ENCODE measurements at places on chromosomes 5 and 9.

DNA sequence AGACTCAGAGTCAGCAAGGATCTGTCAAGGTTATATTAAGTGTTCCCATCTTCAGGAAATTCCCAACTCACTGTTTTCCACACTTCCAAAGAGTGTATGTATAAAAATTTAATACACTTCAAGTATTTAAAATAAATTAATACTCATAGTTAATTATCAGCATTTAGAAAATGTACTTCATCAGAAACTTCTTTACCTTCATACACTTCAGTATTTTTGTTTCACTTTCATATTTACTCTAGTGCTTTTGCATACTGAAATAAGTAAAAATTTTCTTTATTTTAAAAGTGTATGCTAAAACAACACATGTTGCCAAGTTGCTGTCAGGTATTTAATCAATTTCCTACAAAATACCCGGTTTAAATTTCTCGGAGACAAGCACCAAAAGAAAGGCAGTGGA lies 16.5 kb downstream of the RICTOR start:
- DNase-seq = no peak

DNA sequence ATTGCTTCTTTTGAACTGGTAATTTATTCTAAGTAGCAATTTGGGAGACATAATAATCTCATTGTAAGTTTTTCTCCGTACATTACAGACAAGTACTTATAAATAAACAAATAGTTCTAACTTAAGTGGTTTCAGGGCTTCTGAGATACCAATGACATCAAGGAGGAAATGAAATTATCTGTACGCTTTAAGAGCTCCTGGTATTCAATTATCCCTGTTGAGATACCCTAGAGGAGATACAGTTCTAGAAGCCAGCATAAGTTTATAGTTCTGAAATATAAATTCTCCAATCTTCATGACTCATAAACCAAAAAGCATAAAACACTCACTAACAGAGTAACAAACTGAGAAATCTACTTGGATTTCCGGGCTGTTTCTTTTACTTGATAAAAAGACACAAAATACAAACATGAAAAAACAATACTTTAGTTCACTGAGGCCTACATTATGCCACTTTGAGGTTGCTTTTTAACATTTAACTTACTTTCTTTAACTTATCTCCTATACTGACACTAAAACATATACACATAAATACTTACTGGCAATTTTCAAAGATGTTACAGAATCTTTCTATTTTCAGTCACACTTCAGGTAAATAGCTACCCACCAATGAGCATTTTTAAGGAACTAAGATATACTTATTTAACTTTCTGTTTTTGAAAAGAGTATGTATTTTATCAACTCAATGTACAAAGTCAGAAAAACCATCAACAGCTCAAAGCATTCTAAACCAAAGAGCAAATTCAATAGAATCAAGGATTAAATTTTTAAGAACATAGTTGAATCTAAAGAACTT lies 7.5 kb downstream of the DCTN4 start:
- no peak for DNase-seq

GRCh38 chr5:112064271-112064701 lies 307.3 kb upstream of the NREP start:
- no peak for DNase-seq

DNA sequence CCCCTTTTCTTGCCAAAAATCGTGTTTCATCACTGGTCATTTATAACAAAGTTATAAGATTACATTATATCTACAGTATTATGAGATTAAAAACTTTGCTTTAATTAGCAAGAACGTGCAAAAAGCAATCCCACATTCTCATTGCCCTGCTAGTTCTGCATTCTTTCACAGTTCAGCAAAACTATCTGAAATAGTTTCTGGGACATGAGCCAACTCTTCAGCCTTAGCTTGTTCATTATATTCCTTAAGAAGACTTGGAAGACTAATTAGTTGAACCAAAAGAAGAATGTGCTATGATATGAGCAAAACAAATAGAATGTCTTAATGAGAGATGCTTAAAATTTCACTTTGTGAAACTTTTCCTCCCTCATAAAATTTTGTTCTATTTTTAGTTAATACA lies 76.7 kb downstream of the ITGA1 start:
- no peak for DNase-seq

DNA sequence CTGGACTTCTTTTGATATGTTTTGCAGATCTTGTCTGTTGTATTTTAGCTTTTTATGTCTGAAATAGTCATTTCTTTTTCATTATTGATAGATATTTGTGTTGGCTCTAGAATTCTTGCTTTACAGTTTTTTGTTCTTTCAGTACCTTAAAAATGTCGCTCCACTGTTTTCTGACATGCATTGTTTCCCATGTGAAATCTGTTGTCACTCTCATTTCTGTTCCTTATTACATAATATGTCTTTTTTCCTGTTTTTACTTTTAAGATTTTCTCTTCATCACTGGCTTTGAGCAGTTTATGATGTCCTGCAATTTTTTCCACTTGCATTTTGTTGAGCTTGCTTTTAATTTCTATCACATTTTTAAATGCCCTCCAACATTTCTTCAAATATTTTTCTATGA lies 270.4 kb upstream of the TARS1 start:
- no peak for DNase-seq

DNA sequence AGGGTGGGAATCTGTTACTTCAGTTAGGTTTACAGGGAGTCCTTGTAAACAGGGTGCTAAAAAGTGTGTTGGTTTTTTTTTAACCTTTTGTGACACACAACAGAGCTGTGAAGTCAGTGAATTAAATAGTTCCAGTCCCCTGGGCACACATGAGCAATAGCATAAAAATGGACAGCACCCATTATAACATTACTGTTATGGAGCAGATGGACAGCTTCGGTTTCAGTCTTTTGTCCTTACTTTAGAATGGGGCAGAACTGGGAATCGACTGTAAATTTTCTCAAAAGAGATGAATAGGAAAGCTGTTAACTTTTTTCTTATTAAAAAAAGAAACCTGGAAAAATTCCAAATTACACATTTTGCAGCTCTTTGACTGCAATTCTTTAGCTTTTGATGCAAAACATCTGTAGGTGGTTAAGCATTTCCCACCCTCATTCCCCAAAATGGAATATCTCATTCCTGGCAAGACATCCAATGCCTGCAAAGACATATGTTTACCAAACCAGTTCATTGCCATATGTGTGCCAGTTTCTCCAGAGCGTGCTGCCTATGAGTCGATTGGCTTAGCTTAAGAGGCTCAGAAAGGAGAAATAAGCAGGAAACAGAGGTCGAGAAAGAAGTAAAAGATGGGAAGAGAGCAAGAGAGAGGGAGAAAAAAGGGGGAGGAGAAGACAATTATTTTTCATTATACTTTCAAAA lies 212.3 kb upstream of the TMEM161B start:
- no peak for DNase-seq

DNA sequence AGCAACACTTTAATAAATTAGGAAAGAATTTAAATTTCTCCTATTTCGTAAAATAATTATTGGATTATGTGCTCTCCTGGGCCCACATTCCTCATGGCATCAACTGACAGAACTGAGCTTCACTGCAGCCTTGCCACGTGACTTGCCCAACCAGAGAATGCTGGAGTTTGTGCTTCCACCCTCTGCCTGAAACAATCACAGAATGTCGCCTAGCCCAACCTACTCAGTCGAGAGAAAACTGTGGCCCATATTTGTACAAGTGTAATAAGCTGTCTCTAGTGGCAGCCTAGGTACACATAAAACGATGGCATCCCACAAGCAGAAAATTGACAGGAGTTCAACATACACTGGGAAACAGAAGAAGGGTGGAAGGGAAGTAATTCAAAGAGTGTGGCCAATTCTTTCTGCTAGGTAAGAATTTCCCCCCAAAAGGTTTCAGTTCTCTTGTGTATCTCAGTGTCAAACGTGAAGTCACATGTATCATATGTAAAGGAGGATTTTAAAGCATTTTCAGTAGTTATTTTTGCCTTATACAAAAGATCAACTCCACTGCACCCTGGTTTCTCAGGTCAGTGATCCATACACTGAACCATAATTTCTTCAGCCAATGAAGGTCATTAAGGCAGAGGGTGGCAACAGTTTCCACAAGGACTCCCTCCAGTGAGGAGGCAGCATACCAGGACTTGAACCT lies 41.7 kb downstream of the ZNF608 start:
- no peak for DNase-seq

DNA sequence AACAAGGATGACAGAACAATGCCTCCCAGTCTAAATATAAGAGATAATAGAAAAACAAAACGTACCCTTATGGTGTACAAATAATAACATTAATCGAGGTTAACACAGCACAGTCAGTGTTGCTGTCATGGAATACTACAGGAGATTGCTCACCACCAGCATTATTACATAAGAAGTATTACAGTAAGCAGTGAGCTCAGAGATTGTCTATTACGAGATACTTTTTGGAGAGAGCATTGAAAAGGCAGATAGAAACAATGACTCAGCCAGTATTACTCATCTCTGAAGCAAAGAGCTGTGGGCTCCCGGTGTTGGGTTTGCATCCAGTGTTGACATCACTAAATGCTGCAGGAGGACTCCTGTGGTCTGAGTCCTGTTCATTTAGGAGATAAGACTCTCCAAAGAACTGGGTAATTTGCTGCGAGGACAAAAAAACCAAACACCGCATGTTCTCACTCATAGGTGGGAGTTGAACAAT lies 191.9 kb upstream of the SEMA6A start:
- peak; percentile 72 for DNase-seq

GRCh38 chr9:20526500-20527319 lies 95.6 kb downstream of the MLLT3 start:
- no peak for DNase-seq

GRCh38 chr9:124664143-124664542 lies 107.0 kb downstream of the NR6A1 start:
- no peak for DNase-seq

DNA sequence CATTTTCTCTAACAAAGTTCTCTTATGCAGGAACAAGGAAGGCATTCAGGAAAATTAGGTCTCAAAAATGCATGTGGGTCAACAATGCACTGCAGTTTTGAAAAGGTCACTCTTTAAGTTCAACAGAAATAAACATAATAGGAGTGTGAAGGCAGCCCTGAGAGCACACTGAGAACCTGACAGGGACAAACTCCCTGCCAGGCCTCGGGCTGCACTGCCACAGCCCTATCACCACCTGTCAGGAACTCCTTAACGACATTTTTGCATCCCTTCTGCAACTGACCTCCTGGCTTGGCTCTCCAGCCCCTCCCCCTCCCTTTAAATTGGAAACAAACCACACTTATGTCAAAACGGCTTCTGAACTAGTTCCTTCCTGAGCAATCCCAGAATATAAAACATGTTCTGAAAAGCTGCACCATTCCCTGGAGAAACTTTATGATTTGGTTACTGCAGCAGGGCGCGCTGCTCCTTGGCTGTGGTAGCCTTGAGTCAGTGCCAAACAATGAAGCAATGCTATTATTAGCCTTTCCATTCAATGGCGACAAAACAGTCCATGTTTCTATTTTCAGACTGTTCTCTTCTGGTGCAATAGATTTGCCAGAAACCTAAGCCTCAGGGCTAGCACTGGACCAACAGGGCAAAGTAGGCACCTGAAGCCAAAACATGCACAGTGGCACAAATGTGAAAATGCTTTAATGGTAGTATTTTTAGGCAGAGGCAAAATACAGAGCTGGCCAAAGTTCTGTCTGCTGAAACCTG lies 160.1 kb upstream of the ZNF608 start:
- peak; percentile 75 for DNase-seq

DNA sequence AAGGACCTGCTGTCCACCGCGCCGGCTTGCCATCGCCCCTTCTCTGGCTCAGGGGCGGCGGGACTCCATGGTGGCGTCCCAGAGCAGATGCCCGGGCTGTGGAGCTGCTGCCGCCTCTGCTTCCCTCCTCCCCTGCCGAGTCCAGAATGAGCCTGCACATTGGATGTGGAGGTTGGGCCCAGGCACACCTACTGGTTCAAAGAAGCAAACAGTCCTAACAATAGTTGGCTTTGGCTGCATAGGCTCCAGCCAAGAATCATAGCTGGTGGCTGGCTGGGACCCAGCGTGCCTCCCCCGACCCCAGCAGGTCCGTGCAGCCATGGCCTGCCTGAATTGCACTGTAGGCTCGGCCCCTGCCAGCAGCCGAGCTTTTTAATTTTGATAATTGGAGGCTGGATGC lies 25.8 kb downstream of the ADAMTSL2 start:
- DNase-seq = no peak

DNA sequence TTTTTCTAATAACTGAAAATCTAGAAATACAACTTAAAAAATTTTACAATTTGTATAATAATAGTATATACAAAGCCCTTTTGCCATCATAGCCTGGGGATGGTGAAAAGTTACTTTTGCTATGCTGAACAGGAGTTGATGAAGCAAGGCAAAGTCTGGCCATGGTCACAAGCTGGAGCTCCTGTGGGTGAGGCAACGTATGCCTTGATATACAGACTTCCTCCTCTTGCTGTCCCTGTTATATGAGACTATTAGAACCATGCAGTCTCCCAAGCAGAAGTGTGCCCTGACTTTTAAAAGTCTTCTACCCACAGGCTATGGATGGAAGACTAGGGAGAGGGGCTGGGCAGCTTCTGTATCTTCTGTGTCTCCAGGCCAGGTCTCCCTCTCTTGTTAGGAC lies 15.7 kb downstream of the FAM151B start:
- DNase-seq = no peak

DNA sequence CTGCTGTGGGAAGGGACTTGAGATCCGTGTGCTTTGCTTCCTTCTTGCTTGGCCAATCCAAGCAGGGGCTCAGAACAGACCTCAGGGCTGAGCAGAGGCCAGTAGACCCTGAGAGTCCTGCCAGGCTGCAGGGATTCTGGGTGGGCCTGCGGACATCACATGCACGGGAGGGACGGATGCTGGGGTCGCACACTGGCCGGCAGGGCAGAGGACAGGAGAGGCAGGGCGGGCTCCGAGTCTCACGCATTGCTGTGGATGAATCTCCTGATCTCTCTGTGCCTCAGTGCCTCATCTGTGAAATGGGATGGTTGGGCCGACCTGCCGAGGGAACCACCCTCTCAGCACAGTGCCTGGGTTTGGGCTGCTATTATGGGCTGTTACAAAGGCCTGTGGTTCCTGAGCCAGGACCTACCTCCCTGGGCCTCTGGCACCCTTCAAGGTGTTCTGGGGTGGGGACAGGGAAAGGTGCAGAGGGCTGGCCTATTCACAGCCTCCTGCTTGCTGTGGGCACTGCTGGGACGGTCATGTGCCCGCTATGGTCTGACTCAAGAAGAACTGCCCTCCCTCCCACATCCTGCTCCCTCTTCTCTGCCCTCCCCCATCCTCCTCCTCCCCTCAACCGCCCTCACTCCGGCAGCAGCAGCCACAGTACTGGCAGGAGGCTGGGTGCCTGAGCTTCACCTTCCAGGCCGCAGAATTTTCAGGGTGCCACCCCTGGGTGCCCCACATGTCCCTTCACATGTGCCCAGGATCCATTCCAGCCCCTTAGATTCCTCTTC lies 43.3 kb downstream of the NCS1 start:
- no peak for DNase-seq

GRCh38 chr9:110058304-110058953 lies 149.5 kb downstream of the C9orf152 start:
- no peak for DNase-seq

GRCh38 chr5:64323591-64323990 lies 157.9 kb downstream of the RNF180 start:
- no peak for DNase-seq

- DNase-seq = no peak
These were observed 23.5 kb upstream of the ADCY2 start for GRCh38 chr5:7372399-7372798.
